DMS79 treated with DMSO at 0.1 percent for 48 hours (cell line): ENCODE measurements at places on chromosomes 2 and 18.

DNA sequence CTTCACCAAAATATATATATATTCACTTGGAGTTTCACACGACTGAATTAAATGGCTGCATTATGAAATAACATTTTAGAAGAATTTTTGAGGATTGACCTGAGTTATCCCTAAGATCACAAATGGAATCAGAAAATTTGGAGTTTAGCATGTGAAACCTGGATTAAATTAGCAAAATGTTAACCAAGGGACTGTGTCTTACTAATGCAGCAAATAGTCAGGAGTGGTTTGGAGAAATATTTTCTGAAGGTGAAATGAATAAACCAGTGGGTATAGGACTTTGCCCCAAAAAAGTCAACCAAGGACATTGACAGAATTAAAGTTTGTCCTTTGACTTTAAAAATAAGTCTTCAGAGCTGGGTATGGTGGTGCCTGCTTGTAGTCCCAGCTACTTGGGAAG, 111.2 kb downstream of the PRPF40A start:
- no peak for DNase-seq

DNA sequence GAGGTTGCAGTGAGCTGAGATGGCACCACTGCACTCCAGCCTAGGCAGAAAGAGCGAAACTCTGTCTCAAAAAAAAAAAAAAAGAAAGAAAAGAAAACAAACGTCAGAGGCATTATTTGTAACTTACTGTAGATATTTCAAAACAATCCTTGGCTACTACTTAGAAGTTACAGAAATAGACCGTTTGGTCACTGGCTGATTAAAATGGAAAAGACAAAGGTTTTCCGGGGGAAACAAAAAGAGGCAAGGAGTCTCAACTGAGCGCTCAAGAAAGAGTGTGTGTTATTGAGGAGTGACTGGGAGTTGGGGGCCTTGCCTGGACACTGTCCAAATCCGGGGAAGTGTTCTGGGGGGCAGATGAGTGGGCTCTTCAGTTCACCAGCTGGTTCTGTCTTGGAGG, 47.6 kb downstream of the TEX44 start:
- no peak for DNase-seq

- peak; percentile 8 for DNase-seq
Measured at GRCh38 chr18:45755934-45756333, 32.0 kb downstream of the SLC14A1 start.

DNA sequence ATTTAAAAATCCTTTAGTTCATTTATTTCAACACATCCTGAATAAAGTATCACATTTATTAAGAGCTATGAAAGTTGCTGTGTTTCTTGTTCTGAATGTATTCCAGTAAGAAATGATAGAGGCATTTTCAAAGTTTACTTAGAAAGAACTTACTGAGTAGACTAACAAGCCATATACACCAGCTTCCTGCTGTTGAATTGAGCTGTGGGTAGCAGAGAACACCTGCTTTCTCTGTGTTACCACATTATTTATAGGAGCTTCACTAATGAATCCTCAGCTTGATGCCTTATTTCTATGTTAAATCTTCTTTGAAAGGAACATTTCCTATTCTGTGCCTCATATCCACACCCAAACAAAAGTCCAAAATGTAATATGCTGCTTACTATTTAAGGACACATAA, 115.4 kb downstream of the CCDC141 start:
- no peak for DNase-seq

DNA sequence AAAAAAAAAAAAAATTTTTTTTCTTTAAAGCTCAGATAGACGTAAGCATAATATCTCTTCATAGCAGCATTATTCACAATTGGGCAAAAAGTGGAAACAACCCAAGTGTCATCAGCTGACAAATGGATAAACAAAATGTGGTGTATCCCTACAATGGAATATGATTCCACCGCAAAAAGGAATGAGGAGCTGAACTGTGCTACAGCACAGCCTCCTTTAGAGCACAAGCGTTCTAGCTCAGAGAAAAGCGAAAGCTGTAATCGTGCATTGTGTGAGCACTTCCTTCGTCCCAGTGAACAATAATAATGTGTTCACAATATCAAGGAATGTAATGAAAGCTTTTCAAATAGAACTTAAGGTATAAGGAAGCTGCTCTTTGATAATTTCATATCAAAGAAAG, 11.7 kb upstream of the CHMP1B start:
- DNase-seq: no peak

DNA sequence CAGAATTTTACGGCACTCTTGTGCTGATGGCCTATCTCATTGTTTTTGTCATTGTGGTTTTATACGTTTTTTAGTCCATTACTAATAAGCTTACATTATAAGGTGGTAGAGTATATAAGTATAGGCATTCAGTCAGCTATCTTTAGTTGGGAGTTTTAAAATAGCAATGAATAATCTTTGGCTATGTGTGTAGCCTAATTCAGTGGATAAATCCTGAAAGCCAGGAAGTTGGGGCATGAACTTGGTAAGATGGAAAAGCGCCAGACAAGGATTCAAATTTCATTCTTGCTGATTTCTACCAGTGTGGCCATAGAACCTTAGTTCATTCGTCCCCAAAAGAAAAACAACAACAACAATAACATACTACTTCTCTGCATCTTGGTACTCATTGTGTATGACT, 31.2 kb downstream of the EPC2 start:
- no peak for DNase-seq

DNA sequence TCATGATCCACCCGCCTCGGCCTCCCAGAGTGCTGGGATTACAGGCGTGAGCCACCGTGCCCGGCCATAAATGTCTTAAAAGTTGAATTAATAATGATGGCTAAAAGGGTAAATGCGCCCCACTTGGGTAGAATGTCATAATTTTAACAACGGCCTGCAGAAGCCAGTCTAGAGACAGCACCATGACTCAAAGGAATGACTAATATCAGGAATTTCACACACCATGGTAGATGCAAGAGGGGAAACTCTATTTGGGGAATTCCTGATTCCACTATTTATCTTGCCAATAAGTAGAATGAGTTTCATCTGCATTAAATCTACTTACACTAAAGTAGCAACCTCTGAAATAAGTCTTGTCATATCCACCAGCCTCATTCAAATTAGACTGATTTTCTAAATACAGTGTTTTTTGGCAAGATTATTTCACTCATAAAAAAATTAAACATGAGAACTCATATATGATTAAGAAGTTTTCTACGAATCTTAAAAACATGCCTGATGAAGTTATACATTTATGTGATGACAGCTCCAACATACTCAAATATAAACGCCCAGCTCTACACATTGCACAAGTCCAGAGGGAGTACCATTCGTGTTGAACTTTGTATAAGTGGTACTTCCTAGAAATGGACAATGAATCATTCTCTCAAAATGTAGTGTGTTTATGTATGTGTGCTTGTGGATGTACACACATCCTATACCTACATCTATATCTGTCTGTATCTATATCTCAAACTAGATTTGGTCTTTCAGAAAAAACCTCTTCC, 309.7 kb downstream of the IRS1 start:
- no peak for DNase-seq

DNA sequence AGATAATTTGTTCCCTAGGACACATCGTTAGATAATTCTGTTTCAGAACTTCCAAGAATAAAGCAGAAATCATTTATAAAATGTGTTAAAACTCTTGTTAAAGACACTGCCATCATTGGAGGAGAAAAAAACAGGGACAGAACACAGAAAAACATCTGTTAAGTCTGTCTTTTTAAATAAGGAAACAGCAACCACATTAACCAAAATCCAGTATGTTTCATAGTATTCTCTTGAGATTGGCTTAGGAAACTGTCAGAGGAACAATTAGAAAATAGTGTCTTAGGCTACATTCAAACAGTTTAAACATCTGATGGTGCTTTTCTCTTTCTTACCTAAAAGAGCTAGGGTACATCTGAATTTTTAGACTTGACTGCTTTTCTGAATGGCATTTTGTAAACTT, 81.6 kb downstream of the PMS1 start:
- DNase-seq: no peak

GRCh38 chr2:196101325-196101991, 32.8 kb upstream of the DNAH7 start:
- no peak for DNase-seq

GRCh38 chr2:145190031-145190703, 670.2 kb upstream of the ZEB2 start:
- no peak for DNase-seq

DNA sequence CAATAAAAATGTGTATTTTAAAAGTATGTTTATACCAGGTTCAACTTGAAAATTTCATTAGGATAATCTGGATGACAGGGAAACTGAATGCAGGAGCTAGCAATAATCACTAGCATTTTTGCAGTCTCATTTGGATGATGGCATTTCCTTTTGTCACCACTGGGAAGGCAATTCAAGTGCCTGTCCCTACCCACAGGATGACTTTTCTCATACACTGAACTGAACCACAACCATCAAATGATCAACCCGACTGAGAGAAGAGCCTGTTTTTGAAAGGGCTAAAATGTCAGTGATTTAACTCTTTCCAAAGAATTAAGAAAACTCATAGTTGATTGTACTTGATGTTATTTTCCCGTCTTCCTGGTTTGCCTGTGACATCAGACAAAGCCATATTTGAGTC, 115.0 kb downstream of the FAM124B start:
- no peak for DNase-seq

- DNase-seq: no peak
Measured at GRCh38 chr2:10400568-10400977, 47.6 kb downstream of the ODC1 start.

GRCh38 chr2:59993726-59994125, 559.7 kb downstream of the BCL11A start:
- no peak for DNase-seq

GRCh38 chr18:46072959-46073358, 899 bp upstream of the PSTPIP2 start:
- DNase-seq: no peak

GRCh38 chr2:11024259-11024645, 112.5 kb downstream of the KCNF1 start:
- DNase-seq: peak; percentile 84

- no peak for DNase-seq
Measured at GRCh38 chr2:203631068-203631757, 75.2 kb upstream of the CD28 start.
